ENCODE measurements at places on chromosomes 2 and 18.

DNA sequence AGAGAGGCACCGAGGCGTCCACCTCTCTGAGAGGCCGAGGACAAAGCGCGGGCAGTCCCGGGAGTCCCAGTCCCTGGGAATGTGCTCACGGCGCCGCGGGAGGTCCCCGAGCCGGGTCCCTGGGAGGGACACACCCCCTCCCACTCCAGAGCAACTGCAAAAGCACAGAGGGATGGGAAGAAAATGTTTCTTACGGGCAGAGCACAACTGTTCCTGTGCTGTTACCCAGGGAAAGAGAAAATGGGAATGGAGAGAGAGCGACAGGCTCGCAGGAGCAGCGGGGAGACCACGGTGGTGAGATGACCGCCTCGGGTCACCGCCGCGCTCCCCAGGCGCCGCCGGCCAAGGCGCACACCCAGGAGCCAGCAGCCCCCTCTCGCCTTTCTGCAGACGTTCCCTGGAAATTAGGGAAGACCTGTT lies 1.2 kb upstream of the BCL11A start:
- peak overlapping the region; percentile 79 for H3K27ac ChIP-seq
- no peaks in the 10 kb centered on the region for H3K27me3 ChIP-seq
- no peaks in the 10 kb centered on the region for H3K36me3 ChIP-seq
- peaks cover 4% of the 10 kb centered on the region for H3K4me1 ChIP-seq
- H3K4me3 ChIP-seq, result peak overlapping the region; percentile 73

GRCh38 chr18:73381699-73382036 lies 513.9 kb upstream of the NETO1 start:
- no peaks in the 10 kb centered on the region for H3K27me3 ChIP-seq
- no peaks in the 10 kb centered on the region for H3K4me1 ChIP-seq
- no peak overlapping the region for H3K4me3 ChIP-seq
- no peaks in the 10 kb centered on the region for H3K36me3 ChIP-seq
- no peak overlapping the region for H3K27ac ChIP-seq
- DNase-seq, result no peak

DNA sequence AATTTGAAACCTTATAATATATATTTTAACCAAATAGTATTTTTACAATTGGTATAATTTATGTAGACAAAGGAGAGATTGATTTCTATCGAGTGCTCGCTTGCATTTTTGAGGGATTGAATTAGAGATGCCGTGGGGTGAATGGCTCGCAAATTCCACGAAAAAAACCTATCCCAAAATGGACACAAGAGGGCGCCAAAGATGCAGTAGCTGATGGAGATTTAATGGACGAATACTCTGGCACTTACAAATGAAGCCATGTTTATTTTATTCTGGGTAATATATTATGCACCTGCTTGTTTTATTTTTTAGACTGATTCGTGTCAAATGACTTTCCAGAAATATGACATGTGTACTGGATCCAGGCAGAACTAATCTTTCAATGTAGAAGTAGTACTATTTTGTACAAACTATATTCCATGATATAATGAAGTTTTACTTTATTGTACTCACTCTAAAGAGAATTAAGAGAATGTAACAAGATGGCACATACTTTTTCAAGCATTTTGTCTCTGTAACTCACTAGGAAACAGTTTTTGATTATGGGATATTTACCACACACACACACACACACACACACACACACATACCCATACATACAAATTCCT lies 505.4 kb downstream of the PLCL1 start:
- H3K4me1 ChIP-seq, result peaks cover 4% of the 10 kb centered on the region
- H3K4me3 ChIP-seq, result no peak overlapping the region
- peak; percentile 82 for DNase-seq
- H3K27ac ChIP-seq, result no peak overlapping the region
- no peaks in the 10 kb centered on the region for H3K27me3 ChIP-seq

GRCh38 chr2:229910832-229911412 lies 10.9 kb downstream of the TRIP12 start:
- H3K4me3 ChIP-seq, result no peak overlapping the region
- H3K27me3 ChIP-seq, result no peaks in the 10 kb centered on the region
- peaks cover 4% of the 10 kb centered on the region for H3K4me1 ChIP-seq

DNA sequence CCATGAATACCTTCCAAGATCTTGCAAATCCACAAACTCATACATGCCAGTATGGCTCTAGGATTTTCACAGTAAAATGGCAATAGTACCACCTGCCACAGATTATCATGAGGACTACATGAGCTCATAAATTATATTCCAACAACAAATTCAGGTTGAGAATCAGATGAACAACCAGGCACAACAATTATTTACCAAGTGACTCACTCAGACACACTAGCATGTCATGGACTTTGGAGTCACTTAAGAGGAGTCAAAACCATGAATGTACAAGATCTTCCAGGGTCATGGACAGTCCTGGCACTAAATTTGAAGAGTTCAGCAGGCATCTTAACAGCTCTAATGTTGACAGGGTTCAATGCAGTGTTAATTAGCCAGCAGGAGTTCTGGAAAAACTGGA lies 34.4 kb upstream of the BZW1 start:
- no peaks in the 10 kb centered on the region for H3K4me1 ChIP-seq
- peak overlapping the region; percentile 38 for H3K27ac ChIP-seq
- no peaks in the 10 kb centered on the region for H3K36me3 ChIP-seq
- no peaks in the 10 kb centered on the region for H3K27me3 ChIP-seq
- no peak overlapping the region for H3K4me3 ChIP-seq

- H3K4me1 ChIP-seq, result no peaks in the 10 kb centered on the region
- DNase-seq, result no peak
- H3K27me3 ChIP-seq, result no peaks in the 10 kb centered on the region
- H3K36me3 ChIP-seq, result no peaks in the 10 kb centered on the region
Measured at GRCh38 chr2:126264625-126265024, 391.3 kb upstream of the GYPC start.

- no peaks in the 10 kb centered on the region for H3K27me3 ChIP-seq
- no peak overlapping the region for H3K27ac ChIP-seq
- H3K4me3 ChIP-seq, result no peak overlapping the region
- H3K36me3 ChIP-seq, result no peaks in the 10 kb centered on the region
Measured at GRCh38 chr2:51224790-51225189, 192.9 kb upstream of the NRXN1 start.

GRCh38 chr2:47056374-47056773 lies 98.7 kb downstream of the STPG4 start:
- no peaks in the 10 kb centered on the region for H3K36me3 ChIP-seq
- no peaks in the 10 kb centered on the region for H3K27me3 ChIP-seq
- DNase-seq, result no peak
- H3K4me3 ChIP-seq, result no peak overlapping the region
- H3K4me1 ChIP-seq, result no peaks in the 10 kb centered on the region
- H3K27ac ChIP-seq, result peak overlapping the region; percentile 78

DNA sequence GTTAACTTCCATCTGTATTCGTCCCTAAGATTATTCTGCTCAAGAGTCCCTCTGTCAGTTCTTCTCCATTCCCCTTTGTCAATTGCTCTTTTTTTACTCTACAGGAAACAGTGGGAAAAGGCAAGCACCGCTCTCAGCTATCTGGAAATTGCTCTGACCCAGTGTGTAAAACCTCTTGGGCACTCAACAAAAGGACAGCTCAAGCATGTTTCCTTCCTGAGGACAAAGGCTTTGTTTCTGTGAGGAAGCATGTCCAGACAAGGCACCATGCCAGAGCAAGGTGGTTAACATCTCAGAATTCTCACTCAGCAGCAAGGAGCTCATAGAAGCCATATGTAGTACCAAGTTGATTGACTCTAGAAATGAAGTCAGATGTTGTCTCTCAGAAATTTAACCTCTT lies 735.6 kb downstream of the TSN start:
- no peak for DNase-seq
- no peak overlapping the region for H3K27ac ChIP-seq
- H3K27me3 ChIP-seq, result no peaks in the 10 kb centered on the region
- H3K4me3 ChIP-seq, result no peak overlapping the region
- H3K4me1 ChIP-seq, result no peaks in the 10 kb centered on the region

GRCh38 chr18:475202-476031 lies 25.1 kb downstream of the COLEC12 start:
- H3K27me3 ChIP-seq, result no peaks in the 10 kb centered on the region
- DNase-seq, result no peak
- H3K4me1 ChIP-seq, result no peaks in the 10 kb centered on the region
- no peaks in the 10 kb centered on the region for H3K36me3 ChIP-seq

- H3K36me3 ChIP-seq, result no peaks in the 10 kb centered on the region
- DNase-seq, result no peak
- H3K4me3 ChIP-seq, result no peak overlapping the region
- no peaks in the 10 kb centered on the region for H3K4me1 ChIP-seq
Measured at GRCh38 chr2:5433855-5434254, 258.3 kb upstream of the SOX11 start.

DNA sequence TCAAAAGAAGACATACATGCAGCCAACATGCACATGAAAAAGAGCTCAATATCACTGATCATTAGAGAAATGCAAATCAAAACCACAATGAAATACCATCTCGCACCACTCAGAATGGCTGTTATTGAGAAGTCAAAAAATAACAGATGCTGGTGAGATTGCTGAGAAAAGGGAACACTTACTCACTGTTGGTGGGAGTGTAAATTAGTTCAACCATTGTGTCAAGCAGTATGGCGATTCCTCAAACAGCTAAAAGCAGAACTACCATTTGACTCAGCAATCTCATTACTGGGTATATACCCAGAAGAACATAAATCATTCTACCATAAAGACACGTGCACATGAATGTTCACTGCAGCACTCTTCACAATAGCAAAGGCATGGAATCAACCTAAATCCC lies 95.5 kb upstream of the XIRP2 start:
- no peak overlapping the region for H3K27ac ChIP-seq
- no peaks in the 10 kb centered on the region for H3K36me3 ChIP-seq
- no peak for DNase-seq
- H3K4me3 ChIP-seq, result no peak overlapping the region
- no peaks in the 10 kb centered on the region for H3K27me3 ChIP-seq

DNA sequence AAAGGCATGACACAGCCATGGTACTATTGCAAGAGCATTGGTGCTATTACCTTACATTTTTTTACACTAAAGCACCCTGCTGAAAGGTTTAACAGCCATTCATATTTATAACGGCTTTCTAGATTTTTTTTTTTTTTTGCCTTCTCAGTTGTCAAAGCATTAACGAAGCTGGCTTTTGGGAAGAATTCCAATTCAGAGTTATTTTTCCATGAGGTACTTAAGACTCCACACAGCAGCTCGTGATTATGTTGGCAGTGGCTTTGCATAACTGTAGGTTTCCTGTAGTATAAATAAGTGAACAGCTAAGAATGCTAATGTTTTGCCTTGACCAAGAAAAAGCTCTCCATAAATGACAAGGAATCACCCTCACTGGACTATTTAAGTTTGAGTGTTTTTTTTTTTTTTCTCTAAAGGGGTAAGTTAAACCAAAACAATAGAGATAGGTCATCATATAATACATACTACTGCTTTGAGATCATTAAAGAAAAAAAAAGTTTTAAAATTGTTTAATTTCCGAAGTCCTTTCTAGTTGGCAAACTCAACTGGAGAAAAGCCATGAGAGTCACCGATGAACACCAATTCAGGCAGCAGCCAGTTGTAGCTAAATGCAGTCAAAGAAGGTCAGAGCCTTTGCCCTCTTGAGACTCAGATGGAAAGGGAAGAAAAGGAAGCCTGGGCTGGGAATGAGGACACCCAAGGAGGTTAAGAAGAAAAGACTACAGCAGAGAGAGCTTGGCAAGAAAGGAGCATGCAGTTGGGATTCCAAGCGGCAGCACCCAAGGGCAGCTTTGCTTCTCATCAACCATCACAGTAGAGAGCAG lies 187.4 kb upstream of the NCKAP5 start:
- H3K4me1 ChIP-seq, result no peaks in the 10 kb centered on the region
- no peaks in the 10 kb centered on the region for H3K36me3 ChIP-seq
- no peak for DNase-seq
- H3K27ac ChIP-seq, result no peak overlapping the region

- no peaks in the 10 kb centered on the region for H3K27me3 ChIP-seq
- no peak for DNase-seq
- no peaks in the 10 kb centered on the region for H3K36me3 ChIP-seq
- H3K27ac ChIP-seq, result no peak overlapping the region
Measured at GRCh38 chr18:55290898-55291297, 297.1 kb downstream of the TCF4 start.

DNA sequence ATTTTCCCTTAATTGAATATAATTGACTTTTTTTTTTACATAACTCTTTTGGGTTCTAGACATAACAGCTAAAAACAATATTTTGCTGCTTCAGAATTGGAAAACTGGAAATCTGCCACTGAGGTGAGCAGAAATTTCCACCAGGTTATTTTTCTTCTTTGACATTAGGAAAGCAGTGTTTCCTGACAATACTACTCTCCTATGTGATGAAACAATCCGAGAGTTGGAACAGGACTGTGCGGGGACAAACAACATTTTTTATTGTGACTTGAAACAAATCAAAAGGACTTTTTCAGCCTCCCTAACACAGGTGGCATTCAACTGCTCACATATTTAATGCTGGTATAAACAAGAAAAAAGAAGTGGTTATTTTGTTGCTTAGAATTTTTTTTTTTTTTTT lies 237.2 kb downstream of the RNF152 start:
- no peaks in the 10 kb centered on the region for H3K27me3 ChIP-seq
- no peak for DNase-seq
- H3K4me3 ChIP-seq, result no peak overlapping the region
- no peaks in the 10 kb centered on the region for H3K4me1 ChIP-seq

DNA sequence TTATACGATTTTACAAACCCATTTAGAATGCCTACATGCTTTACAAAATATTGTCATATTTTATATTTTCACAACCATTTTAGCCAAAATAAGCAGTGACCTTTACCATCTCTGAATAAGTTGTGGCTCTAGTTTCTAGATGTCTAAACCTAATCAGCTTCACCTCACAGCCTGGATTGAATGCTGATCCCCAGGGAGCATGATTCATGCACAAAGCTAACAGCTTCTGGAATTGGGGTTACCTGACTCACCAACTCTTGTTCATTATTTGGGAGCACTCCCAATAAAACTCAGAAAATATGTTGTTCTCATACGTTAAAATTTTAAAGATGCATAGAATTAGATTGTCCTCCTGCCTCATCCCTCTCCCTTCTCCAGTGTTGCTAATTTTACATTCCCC lies 611.7 kb upstream of the NETO1 start:
- H3K36me3 ChIP-seq, result no peaks in the 10 kb centered on the region
- H3K4me1 ChIP-seq, result no peaks in the 10 kb centered on the region
- DNase-seq, result no peak

DNA sequence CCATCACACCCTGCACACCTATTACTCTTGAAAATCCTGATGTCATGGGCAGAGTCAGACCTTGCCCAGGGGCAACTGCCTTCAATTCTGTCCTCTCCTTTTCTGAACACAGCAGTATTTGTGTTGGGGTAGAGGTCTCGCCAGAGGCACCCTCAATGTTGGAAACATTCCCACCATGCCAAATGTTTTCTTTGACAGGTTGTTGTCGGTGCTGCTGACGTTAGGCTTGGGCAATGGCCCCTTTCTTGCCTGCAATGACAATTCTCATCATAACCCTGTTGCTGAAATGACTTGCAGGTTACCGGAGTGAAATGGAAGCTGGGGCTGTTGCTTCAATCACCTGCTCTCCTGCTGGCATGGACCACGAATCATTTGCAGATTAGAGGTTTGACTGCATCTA lies 17.9 kb downstream of the GKN1 start:
- H3K36me3 ChIP-seq, result no peaks in the 10 kb centered on the region
- no peak for DNase-seq
- H3K27ac ChIP-seq, result no peak overlapping the region

GRCh38 chr2:228592925-228593324 lies 411.4 kb upstream of the SPHKAP start:
- H3K27ac ChIP-seq, result no peak overlapping the region
- H3K27me3 ChIP-seq, result no peaks in the 10 kb centered on the region
- no peaks in the 10 kb centered on the region for H3K36me3 ChIP-seq

GRCh38 chr2:233240897-233241296 lies 10.6 kb upstream of the ATG16L1 start:
- DNase-seq, result no peak
- no peak overlapping the region for H3K4me3 ChIP-seq
- H3K4me1 ChIP-seq, result no peaks in the 10 kb centered on the region
- no peaks in the 10 kb centered on the region for H3K36me3 ChIP-seq
- H3K27me3 ChIP-seq, result no peaks in the 10 kb centered on the region

Data from colonic mucosa (tissue), 4 donors.